ENCODE measurements at places on chromosomes 2 and 18.

DNA sequence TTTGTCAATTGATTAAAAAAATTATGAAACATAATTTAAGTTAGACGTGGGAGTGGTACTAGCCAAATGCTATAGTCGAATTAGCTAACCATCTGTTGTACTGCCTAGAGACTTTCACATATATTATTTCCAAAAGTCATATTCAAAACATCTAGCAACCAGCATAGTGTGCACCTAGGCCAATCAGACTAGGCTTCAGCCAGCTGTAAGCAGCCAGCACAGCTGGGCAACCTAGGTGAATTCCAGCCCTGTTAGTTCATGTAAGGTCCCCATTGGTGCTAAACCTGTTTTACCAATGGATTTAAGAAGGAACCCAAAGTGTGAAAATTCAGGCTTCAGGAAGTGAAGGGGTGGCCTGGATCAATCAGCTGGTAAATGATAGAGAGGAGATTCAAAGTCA lies 144.3 kb downstream of the BCL2 start:
- DNase-seq = no peak

- DNase-seq = no peak
Observed at GRCh38 chr2:234051374-234052070, 1.0 kb downstream of the SPP2 start.

DNA sequence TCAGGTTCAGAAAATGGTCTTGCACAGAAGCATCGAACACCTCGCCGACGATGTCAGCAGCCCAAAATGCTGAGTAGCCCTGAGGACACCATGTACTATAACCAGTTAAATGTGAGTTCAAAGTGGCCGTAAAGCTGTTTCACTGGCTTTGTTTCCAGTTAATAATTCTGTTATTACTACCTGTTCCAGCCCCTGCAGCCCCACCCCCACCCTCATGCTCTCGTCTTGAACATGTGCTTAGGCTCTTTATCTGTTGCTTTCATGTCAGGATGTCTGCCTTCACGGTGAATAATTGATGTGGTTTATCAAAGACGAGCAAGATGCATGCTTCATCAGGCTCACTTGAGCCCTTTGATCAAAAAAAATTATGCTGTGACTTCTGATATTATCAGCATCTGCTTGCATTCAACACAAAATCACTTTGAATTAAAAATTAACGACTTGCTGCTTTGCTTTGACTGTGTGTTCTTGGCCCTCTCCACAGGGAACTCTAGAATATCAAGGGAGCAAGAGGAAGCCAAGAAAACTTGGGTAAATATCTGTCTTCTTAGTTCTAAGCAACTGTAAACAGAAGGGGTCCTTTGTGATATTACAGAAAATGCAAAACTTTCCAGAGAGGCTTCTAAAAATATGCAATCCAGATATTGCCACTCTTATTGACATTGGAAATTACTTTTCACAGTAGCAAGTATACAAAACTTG lies 63.4 kb upstream of the SP5 start:
- no peak for DNase-seq

DNA sequence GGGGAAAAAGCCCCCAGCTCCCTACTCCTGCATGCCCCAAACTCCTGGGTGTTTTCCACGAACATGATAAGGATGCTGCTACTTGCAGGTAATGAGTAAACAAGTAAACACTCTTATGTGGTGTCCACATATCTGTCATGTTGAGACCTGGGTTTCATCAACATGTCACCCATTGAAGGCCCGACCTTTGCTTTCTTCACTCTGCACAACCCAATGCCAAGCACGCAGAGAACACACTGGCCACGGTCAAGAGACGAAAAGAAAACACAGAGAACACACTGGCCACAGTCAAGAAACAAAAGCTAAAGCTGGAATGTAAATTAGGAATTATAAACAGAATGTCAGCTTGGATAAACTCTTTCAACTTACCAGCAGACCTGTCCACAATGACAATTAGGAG lies 143.1 kb downstream of the TTC32 start:
- no peak for DNase-seq

- no peak for DNase-seq
Observed at GRCh38 chr2:54556621-54557121, 100.5 kb downstream of the SPTBN1 start.
